Endodermal cell (in vitro differentiated cells): ENCODE measurements at places on chromosomes 7 and 10. TPM values are rescaled to one million over a fixed set of nuclear protein-coding genes. Genes with fewer than 3 reads are reported as not detected.

The HMX2 gene
- total RNA-seq = not detected in 3 replicates

The HMX3 gene
- not detected in 3 replicates for total RNA-seq

The CYP2C19 gene
- 0.22 TPM in 1 of 2 replicates, not detected in the other for total RNA-seq

The POLR2J gene
- total RNA-seq = 48.6 and 50.0 TPM in 2 replicates

The DEPP1 gene
- total RNA-seq = 1.3 and 2.1 TPM in 2 replicates

The GRM3 gene
- total RNA-seq = 0.75 and 1.7 TPM in 2 replicates

The NUDT13 gene
- 2.4 and 3.3 TPM in 2 replicates for total RNA-seq

The PRPS1L1 gene
- not detected in 3 replicates for total RNA-seq

GRCh38 chr10:113179265-113179664 is 229.2 kb downstream of the TCF7L2 start:
- DNase-seq = peak; percentile 7

DNA sequence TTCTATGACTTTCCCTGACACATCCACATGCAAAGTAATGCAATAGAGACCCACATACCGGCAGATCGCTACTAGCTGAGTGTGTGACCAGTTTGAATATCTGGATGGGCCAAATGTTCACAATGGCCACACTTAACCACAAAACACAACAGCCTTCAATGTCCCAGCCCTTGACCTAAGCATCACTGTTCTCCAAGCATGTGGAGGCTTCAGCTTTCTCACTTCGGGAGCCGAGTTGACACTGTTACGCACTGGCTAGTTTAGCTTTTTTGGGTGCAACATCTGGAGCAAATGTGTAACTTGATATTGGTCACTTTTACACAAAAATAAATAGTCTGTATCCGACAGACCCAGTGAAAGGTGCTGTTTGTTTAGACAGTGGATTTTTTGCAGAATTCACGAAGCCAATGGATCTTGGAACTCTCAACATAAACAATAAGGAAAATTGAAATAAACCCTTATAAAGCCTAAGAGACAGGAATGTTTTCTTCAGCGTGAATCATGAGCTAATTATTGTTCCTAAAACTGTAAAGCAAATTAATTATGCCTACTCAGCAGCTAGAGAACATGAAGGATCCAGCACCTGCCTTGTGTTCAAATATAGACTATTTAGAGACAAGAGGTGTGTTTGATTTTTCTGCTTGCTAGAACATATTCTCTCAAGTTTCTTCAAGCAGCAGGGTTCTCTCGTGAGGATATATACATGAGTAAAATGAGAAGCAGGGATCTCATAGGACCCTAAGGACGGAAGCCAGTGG is 117.6 kb upstream of the JCAD start:
- no peak for DNase-seq

GRCh38 chr7:151436446-151437158 is 3.3 kb downstream of the CRYGN start:
- no peak for DNase-seq

DNA sequence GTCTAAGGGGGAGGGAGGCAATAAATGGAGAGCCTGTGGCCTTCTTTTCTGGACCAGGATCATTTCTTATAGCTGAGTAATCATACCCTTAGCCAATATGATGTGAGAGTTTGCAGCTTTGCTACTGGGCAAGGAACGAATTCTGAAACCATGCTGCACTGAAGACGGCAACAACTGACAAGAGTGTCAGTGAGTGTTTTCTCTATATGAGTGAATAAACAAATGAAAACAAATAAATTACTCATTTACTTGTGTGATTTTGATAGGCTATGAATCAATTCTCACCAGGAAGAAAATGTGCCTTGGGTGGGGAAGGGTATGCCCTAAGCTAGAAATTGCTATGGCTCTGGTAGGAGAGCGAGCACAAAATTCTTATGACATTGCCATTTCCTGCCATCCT is 79.4 kb upstream of the LRRN3 start:
- no peak for DNase-seq
